T-helper 2 cell (primary cell): ENCODE measurements at places on chromosomes 5 and 9.
A peak's percentile ranks its signal among the peaks of the same experiment; 100 is the strongest.

GRCh38 chr5:54257366-54258118 is 52.8 kb downstream of the ARL15 start:
- no peak for DNase-seq

GRCh38 chr5:108641596-108641995 is 106.1 kb upstream of the FER start:
- no peak for DNase-seq

- DNase-seq: no peak
Observed at GRCh38 chr5:56522960-56523359, 289.8 kb upstream of the ANKRD55 start.

- no peak for DNase-seq
Observed at GRCh38 chr5:163551156-163551555, 45.7 kb downstream of the MAT2B start.

GRCh38 chr5:123086376-123087055 is 2.5 kb upstream of the PRDM6 start:
- DNase-seq: no peak

DNA sequence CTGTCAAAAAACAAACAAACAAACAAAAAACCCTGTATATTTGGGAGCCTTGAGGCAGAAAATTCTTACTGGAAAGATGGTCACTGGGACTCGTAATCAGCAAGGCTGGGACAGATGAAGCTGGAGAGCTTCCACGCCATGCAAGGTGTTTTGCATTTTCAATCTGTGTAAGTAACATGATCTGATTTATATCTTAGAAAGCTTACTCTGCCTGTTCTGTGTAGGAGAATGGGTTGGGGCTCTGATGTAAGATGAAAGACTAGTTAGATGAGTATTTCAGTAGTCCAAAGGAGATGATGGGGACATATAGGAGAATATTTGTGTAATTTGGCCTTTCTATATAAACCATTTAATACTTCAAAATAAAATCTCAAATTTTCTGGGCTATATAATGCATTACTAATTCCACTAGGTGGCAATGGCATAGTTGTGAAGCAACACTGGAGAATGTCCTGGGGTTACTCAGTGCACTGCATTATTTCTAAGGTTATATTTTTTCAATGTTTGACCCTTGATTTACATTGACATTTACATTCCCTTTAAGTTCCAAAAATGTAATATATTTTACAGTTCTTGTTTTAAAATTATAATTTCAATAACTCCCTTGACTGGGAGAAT is 21.9 kb upstream of the FSD1L start:
- DNase-seq: no peak

DNA sequence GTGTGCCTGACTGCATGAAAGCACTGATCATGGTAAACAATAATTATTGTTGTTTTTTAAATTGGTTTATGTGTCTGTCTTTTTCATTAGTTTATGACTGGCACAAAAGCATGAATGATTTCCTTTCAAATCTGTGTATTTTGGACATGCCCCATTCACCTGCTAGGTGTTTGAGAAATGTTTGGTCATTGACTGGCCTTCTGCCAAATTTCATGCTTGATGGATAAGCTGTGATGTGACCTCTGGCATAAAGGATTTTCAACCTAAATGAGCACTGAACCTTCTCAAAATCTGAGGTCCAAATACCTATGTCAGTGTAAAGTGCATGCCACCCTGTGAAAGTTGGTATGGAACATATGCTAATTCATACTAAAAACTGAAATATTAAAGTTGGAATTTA is 204.5 kb downstream of the BRINP1 start:
- no peak for DNase-seq

DNA sequence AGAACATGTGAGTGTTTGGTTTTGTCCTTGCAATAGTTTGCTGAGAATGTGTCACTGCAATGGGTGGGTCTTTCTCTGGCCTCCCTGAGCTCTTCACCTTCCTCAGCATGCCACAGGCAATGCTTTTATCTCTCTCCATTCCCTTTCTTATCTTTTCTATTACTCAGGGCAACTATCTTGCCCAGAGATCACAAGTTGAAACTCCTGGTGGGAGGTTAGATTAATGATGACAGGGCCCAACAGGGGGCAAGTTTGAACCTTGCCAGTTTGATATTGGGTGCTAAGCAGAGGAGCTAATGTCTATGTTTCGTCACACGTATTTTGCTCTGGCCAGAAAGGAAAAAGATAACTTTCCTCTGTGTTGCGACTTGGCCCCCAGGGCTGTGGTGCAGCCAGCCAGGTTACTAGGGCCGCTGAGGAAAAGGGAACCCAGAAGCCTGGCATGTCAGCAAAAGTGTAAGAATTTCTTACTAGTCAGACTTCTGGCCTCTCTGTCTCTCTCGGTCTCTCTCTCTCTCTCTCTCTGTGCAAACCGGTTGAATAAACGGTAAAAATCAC is 299.3 kb upstream of the POU5F2 start:
- DNase-seq: no peak

- no peak for DNase-seq
Observed at GRCh38 chr5:166991601-166992000, 1299.8 kb upstream of the WWC1 start.

- no peak for DNase-seq
Observed at GRCh38 chr5:65674749-65675148, 47.2 kb downstream of the SGTB start.

- DNase-seq: no peak
Observed at GRCh38 chr9:36867672-36868471, 166.2 kb downstream of the PAX5 start.

DNA sequence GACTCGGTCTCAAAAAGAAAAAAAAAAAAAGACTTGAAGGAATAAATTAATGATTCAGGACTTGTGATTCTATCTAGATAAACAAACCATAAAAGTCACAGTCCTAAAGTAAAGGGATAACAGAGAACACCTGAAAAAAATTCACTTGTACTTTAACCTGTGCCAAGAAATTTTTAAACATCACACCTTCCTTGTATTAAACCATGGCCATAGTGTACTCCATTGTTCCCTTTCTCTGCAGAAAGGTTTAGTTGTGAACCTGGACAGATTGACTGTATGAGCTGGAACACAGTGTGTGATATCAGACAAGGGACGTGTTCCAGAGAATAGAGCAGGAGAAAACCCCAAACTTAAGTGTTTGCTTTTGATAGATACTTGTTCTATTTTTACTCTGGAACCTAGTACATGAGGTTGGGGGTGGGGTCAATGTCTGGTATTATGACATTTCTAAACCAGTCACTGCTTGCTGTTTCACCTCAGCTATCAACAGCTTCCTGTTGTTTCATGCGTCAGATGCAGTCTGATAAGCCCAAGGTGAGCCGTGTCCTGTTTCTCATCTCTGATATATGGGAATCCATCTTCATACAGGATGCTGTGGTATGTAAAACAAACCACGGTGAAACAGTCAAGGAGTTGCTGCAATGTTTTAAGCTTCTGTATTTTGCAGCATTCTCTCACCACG is 62.5 kb upstream of the ITGA1 start:
- no peak for DNase-seq

- no peak for DNase-seq
Observed at GRCh38 chr5:91910247-91910646, 527.1 kb upstream of the ARRDC3 start.

- DNase-seq: no peak
Observed at GRCh38 chr9:109311286-109311685, 9.6 kb downstream of the EPB41L4B start.

- DNase-seq: no peak
Observed at GRCh38 chr5:73152411-73153388, 20.3 kb upstream of the TMEM174 start.

DNA sequence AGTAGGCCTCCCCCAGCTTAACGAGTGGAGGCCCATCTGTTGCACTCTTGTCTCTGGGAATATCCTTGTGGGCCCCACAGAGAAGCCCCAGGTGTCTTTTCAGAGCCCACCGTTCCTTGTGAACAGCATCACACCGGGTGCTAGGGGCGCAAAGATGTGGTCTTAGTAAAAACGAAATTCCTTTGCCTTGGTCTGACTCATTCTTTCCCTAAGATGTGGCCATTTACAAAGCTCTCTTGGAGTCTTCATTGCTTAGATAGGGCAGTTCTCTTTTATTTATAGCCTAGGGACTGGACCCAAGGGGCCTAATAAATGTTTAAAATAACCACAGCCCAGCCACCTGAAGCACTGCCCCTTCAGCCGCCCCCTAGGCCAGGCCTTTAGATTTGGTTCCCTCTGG is 52.8 kb upstream of the RPL26L1 start:
- peak; percentile 15 for DNase-seq

GRCh38 chr5:172414531-172415361 is 39.6 kb downstream of the SH3PXD2B start:
- DNase-seq: no peak

GRCh38 chr9:69753830-69754229 is 6.0 kb downstream of the PTAR1 start:
- no peak for DNase-seq

GRCh38 chr5:126920291-126920690 is 110.1 kb downstream of the MARCHF3 start:
- no peak for DNase-seq

GRCh38 chr5:39021413-39021812 is 52.8 kb downstream of the RICTOR start:
- peak; percentile 20 for DNase-seq

- DNase-seq: no peak
Observed at GRCh38 chr5:172541099-172541772, 86.9 kb upstream of the SH3PXD2B start.

DNA sequence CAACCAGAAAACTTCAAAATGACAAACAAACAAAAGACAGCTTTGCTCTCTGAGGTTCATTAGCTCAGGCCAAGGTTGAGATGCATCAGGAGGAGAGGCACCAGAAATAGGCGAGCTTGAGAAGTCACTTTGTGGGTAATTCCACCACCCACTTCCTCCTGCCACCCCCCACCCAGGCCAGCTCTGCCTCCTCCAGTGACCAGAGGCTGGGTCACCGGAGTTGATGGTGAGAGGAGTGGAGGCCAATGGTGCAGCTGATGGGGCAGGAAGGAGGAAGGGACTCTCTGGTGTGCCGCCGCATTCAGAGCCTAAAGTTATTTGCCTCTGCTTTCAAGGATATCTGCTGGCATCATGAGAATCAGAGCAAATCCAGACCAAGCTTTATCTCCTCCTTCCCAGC is 73.8 kb upstream of the ASTN2 start:
- no peak for DNase-seq

DNA sequence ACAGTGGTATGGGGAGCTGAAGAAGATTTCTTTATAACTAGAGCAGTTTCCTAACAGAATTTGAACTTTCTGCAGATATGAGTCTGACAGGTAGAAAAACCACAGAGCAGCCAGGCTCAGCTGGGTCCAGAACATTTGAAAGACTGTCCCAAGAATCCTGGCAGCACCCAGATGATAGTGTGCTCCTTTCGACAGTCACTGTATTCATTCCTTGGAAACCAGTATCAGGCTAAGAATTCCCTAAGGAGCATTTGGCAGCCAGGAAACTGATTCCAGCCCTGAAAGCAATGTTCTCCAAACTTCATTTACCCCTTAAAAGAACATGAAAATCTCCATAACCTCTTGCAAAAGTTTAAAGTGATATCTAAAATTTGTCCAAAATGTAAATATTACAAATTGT is 123.0 kb upstream of the MTAP start:
- no peak for DNase-seq

DNA sequence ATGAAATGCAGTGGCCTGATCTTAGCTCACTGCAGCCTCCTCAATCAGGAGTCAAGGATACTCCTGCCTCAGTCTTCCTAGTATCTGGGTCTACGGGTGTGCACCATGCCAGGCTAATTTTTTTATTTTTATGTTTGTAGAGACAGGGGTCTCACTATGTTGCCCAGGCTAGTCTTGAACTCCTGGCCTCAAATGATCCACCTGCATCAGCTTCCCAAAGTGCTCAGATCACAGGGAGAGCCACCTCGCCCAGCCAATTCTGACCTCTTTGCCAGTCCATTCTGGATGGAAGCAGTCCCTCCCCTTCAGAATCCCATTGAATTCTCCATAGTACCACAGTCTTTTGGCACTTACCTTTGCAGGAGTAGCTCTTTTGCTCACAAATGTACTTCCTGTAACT is 1.7 kb upstream of the CANX start:
- DNase-seq: no peak

GRCh38 chr9:87651431-87651830 is 74.5 kb upstream of the CTSL start:
- no peak for DNase-seq

- no peak for DNase-seq
Observed at GRCh38 chr5:129716235-129716634, 31.7 kb upstream of the MINAR2 start.

DNA sequence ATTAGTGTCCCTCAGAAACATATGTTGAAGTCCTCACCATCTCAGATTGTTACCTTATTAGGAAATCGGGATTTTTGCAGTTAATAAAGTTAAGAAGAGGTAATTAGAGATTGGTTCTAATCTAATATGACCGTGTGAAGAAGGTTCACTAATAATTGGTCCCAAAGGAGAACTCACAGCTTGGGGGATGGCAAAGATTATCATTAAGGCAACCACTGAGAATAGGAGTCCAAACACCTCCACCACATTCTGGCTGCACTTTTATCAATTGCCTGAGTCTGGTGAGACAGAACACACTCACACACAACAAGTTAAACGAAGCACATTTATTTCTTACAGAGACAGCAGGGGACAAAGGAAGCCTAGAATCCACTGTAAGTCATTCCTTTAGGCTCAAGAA is 94.9 kb upstream of the PRDM9 start:
- no peak for DNase-seq

- no peak for DNase-seq
Observed at GRCh38 chr9:22035591-22036011, 26.5 kb upstream of the CDKN2B start.

DNA sequence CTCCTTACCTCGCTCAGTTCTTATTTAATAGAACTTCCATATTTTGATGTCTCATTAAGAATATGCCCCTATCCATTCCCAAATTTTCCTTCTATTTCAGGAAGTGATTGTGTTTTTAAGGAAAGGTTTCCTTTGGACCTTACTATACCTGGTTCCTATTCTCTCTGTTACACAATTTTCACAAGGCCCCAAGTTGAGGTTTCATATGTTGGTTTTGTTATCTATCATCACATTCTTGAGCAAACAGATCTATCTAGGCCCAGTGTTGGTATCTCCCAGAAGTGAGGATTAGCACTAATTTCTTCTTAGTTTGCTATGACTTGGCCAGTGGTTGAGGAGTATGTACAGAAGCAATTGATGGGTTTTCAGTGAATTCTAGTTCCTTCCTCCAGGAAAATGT is 41.5 kb downstream of the ALG2 start:
- no peak for DNase-seq
